ENCODE measurements at places on chromosomes 4 and X. TPM values are rescaled to one million over a fixed set of nuclear protein-coding genes. Genes with fewer than 3 reads are reported as not detected.

- no peak for DNase-seq
These were observed 22.0 kb downstream of the UGT2B4 start for GRCh38 chr4:69473699-69474098.

- no peak for DNase-seq
These were observed at the start of gene TRIM2 for GRCh38 chr4:153204247-153204671. Gene TRIM2 (plus strand): TSS chr4:153204443. CDS start chr4:153204531, 88 bp downstream.

DNA sequence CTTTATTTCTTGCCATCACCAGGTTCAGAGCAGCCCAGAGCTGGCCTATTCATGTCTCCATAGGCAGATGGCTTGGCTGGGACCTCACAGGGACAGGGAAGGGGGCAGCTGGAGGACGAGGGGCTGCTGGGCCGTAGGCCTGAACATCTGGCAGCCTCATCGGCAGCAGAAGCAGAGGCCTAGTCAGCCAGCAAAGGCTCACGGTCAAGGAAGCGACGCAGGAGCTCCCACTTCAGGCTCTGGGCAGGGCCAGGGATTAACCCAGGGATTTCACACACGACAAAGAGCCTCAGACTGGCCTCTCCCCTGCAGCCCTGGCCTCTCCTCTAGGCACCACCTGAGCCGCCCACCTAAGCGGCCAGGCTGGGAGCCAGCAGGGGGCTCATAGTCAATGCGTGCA, 46.0 kb upstream of the MAN2B2 start:
- peak; percentile 68 for DNase-seq

Gene FAM13A
- 35.2 TPM for total RNA-seq

GRCh38 chrX:32448945-32449344, 762.4 kb downstream of the DMD start:
- DNase-seq = no peak

Gene TRIM61
- 0.90 TPM for total RNA-seq

DNA sequence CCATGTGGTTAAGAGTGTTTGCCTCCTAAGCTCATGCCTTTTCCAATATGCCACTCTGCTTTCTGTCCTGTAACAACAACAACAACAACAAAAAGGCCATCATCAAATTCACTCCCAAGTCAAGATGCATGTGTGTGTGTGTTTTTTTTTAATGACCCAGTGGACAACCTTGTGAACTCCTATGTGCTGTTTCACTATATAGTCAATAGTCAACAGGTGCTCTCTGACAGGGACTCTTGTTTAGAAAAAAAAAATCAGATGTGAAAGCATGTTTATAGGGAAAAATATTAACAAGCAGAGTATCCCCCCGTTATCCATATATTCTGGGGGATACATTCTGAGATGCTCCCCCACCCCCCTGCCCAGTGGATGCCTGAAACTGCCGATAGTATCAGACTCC, 50.6 kb upstream of the BEND2 start:
- no peak for DNase-seq

Gene SUV39H1
- 4.5 TPM for total RNA-seq

Gene GYG2
- 2.7 TPM for total RNA-seq

- no peak for DNase-seq
These were observed 14.7 kb downstream of the YY2 start for GRCh38 chrX:21870494-21870893.

DNA sequence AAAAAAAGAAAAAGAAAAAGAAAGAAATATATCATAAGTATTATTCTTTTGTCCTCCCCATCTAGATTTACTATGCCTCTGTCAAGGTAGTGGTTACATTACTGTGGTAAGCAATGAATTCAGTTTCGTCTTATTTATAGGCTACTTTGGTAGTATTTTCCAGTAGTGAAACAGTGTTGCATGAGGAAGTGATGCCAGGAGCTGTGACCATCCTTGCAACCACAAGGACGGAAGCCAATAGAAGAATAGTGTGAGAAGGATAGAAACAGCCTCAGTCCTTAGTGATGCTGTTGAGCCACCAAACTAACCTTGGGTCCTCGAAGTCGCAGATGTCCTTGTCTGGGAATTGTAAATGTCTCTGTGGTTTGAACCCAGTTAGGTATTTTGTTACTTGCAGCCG, 328.5 kb downstream of the PPP3CA start:
- DNase-seq = no peak

Gene HOPX
- total RNA-seq = 63.5 TPM

Gene FRMD7
- total RNA-seq = 0.19 TPM

- DNase-seq = no peak
These were observed 206.3 kb upstream of the FGF13 start for GRCh38 chrX:138917781-138918180.

DNA sequence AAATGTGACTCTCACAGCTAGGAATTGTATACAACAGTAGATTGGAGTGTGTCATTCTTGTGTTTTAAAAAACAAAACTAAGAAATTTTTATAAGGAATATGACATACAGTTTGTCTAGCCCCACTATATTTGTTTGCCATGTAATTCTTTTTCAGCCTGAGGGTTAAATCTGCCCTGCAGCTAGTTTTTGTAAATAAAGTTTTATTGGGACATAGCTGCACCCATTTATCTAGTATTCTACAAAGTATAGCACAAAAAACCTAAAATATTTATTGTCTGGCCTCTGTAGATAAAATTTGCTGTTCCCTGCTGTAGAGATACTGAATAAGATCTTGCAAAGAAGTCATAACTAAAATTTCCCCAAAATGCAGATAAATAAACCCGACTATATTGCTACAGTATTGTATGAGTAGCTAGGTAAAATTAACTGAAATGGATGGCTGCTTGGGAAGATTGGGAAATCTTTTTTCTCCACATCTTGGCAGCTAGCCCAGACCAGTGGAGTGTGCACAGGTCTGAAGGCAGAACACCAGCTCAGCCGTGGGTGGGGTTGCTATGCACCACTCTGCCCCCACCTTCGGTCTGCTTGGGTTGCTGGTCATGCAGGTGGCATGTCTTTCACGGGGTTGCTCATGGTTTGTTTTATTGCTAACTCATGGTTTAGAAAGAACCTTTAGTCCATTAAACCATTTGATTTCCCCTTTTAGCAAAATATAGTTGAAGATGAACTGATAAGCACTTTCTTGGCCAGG, 127.9 kb downstream of the KLHL8 start:
- DNase-seq = no peak

- no peak for DNase-seq
These were observed 127.7 kb downstream of the PRKX start for GRCh38 chrX:3585719-3586118.

- DNase-seq = no peak
These were observed 19.9 kb downstream of the DHX15 start for GRCh38 chr4:24564488-24564887.

- no peak for DNase-seq
These were observed 668.8 kb upstream of the PRKX start for GRCh38 chrX:4382273-4382672.

GRCh38 chr4:95516528-95517017, 32.2 kb downstream of the UNC5C start:
- no peak for DNase-seq

Gene FBXO8
- 29.3 TPM for total RNA-seq

GRCh38 chrX:9071031-9071650, 37.2 kb upstream of the FAM9B start:
- DNase-seq = no peak
